ENCODE measurements at places on chromosomes 2 and 18.

- DNase-seq, result no peak
Measured at GRCh38 chr2:117714745-117715417, 99.6 kb upstream of the DDX18 start.

GRCh38 chr2:102410952-102411351 lies 12.0 kb upstream of the IL18RAP start:
- no peak for DNase-seq

- DNase-seq, result no peak
Measured at GRCh38 chr2:40975151-40975550, 523.3 kb upstream of the SLC8A1 start.

GRCh38 chr2:190535586-190535985 lies 1.1 kb upstream of the NEMP2 start:
- no peak for DNase-seq

GRCh38 chr18:27558388-27559155 lies 373.5 kb upstream of the CHST9 start:
- DNase-seq, result no peak

GRCh38 chr2:103734911-103735310 lies 973.1 kb downstream of the TMEM182 start:
- no peak for DNase-seq

GRCh38 chr2:13005761-13006335 lies 289.1 kb downstream of the TRIB2 start:
- no peak for DNase-seq

DNA sequence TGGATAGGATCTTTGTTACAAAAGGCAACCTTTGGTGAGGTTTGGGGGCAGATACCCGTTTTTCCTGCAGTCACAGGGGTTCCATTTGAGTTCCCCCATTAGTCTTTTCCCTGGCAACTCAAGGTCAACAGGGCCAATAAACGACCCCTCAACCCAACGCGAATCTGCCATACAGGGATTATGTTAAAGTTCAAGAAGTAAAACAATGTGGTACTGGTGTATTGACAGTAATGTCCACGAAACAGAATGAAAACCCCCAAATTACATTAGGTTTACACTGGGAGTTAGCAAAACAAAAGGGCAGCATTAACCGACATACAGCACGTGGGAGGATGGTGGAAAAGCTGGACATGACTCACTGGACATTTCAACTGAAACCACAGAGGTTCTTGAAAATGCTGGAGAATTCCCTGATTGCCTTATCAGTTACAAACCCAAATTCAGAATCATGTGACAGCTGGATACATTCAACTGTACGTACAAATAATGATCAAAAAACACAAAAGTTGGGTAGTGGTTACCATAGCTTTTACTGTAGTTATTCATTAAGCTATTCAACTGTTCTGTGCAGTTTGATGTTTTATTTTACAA lies 4.9 kb upstream of the IMP4 start:
- DNase-seq, result no peak

DNA sequence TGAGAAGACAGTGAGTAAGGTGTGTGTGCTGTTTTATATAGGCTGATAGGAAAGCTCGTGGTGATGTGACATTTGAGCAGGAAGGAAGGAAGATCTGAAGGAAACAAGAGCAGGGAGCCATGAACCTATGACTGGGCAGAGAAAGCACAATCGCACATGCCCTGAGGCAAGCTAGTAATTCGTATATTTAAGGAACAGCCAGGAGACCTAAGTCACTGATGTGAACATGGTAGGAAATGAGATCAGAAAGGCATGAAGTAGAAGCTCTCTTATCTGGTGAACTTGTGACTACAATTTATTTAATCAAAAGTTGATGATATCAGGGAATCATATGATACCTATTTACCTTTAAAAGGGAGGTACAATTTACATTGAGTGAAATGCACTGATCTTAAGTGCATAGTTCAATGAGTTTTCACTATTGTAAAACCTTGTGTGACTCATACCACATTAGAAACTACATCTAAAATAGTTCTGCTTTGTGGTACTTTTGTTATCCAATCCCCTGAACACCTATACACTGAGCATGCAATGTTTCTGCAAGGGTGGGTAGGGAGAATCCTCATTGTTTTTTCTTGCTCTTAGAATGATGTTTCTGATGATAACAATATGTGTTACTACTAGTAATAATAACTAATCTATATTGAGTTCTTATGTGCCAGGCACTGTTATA lies 67.5 kb downstream of the GALNT13 start:
- no peak for DNase-seq

DNA sequence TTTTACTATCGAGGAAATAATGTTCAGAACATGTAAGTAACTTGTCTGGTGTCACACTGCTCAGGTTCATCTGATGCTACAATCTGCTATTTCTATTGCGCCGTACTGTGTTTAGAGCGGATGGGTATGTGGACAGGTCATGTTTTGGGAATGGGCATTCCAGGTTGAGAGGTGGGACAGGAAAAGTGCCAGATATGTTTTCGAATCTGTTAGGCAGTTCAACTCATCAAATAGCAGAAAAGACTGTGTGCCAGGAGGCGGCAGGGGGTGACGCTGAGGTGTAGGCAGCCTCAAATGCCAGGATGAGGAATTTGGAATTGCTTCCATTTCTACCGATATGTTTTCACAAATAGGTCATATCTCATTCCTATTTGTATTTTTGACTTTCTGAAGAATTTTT lies 123.8 kb downstream of the HRH4 start:
- no peak for DNase-seq

GRCh38 chr2:99613980-99614379 lies 124.2 kb upstream of the REV1 start:
- no peak for DNase-seq

GRCh38 chr18:44588508-44588907 lies 92.2 kb upstream of the SETBP1 start:
- no peak for DNase-seq

DNA sequence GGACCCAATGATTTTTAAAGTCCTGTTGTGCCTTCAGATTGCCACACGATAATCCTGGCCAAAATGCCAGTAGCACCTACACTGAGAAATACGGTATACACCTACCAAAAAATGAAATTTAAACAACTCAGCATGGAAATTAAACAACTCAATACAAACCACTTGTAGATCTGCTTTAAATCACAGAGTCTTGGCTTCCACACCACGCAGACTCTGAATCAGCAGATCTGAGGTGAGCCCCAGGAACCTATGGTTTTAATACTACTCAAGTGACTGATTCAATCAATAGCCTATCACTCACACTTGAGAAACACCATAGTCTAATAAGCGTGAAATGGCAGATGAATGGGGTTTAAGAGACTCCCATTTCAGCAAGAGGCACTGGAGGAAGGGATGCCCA lies 46.9 kb downstream of the MAP4K3 start:
- no peak for DNase-seq

DNA sequence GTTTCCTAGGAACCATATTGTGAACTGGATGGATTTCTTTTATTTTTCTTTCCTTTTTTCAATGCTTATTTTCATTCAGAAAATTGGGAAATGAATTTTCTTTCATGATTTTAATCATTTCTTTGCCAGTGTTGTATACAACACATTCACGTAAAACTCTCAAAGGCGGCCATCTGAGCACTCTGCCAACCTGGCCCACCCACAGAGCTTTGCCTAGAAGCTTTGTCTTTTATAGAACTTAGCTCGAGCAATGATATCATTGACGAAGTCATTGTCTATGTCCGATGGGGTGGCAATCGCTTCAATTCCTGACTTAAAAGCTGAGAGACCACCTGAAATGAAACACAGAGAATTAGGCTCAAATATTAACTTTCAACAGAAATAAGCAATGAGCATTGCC lies 13.3 kb downstream of the LYG2 start:
- no peak for DNase-seq

- no peak for DNase-seq
Measured at GRCh38 chr2:161662373-161662772, 38.2 kb downstream of the SLC4A10 start.

DNA sequence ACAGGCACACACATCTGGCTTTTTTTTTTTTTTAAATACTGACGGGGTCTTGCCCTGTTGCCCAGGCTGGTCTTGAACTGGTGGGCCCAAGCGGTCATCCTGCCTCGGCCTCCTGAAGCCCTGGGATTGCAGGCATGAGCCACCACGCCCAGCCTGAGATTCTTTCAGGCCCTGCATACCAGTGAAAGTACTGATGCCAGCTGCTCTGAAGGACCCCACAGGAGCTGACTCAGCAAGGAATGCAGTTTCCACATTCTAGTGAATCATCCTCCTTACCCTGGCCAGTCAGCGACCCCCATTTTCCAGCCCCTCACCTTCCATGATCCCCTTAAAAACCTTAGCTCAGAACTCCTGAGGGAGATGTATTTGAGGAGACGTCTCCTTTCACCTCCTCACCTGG lies 5.8 kb upstream of the DTYMK start:
- no peak for DNase-seq

GRCh38 chr18:8011361-8011760 lies 444.2 kb downstream of the PTPRM start:
- no peak for DNase-seq

- DNase-seq, result peak; percentile 56
Measured at GRCh38 chr18:2846636-2847316, at the start of gene EMILIN2. Gene EMILIN2, plus strand, starts transcription at chr18:2847006. Its CDS starts 183 bp downstream, at chr18:2847189.

GRCh38 chr2:190023860-190024259 lies 38.7 kb downstream of the MSTN start:
- no peak for DNase-seq

DNA sequence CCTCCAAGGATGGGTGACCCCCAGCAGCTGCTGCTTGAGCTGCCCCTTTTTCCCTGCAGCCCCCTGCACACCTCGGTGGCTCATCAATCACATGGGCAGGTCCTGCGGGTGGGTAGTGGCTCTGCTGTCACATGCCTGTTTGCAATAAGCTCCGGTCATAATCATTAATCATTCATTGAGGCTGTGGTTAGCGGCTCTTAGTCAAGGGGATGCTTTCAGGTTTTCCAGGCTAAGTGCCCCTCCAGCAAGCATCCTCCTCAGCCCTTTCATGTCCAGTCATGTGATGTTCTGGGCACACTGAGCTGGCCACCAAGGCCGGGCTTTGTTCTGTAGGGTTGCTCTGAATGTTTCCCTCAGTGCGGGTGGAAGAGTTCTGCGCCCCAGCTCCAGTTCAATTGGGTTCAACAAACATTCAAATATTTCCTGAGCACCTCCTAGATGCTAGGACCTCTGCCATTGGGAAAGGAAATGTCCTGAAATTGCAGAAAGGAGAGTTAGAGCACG lies 96.4 kb upstream of the LDAH start:
- DNase-seq, result no peak

DNA sequence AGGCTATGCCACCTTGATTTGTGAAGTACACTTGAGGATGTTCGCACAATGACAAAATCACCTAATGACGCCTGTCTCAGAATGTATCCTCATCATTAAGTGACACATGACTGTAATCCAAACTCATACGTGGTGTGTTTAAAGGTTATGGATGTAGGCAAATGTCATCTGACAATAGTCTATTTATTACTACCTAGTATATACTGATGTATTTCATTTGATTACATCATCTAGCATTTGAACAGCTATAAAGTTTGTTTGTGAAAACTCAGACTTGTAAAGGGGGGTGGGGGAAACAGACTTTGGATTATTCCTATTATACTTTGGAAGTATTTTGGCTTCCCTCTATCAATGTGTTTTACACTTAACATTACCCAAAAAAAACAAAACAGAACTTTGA lies 129.9 kb downstream of the TANC1 start:
- no peak for DNase-seq

DNA sequence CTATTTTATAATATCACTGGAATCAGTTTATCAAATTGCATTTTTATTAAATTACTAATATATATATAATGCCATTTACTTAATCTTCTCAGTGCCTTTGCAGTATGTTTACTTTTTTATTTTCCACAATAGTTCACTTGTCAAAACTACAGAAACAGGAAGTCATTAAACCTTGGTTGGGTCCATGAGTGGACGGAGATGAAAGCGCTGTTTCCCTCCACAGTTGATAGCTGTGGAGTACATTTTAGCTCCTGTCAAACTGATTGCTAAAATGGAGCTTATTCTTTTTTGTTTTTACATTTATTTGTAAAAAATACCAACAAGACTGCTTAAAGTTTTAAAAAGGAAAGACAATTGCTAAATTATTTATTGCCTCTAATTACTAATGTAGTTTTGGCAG lies 19.2 kb downstream of the MFF start:
- DNase-seq, result no peak

GRCh38 chr18:21267400-21267799 lies 25.4 kb downstream of the GREB1L start:
- no peak for DNase-seq

DNA sequence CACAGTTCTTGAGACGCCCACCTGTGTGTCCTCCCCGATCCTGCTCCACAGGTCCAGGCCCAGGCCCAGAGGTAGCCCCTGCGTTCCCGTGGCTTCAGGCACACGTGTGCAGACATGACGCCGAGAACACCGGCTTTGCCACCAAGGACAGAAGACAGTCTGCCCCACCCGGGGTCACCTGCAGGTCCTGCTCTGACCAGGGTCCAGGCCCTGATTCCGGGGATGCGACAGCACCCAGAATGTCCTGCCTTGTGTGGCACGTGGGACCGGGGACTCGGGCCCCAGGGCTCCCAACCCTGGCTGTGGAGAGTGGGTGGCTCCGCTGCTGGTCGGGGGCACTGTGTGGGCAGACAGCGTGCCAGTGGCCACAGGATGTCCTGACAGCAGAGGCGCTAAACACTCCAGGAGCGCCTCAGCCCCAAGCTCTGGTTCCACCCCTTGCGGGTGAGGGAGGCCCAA lies 36.9 kb downstream of the ADI1 start:
- DNase-seq, result no peak

GRCh38 chr2:162063899-162064298 lies 10.1 kb downstream of the DPP4 start:
- DNase-seq, result no peak

DNA sequence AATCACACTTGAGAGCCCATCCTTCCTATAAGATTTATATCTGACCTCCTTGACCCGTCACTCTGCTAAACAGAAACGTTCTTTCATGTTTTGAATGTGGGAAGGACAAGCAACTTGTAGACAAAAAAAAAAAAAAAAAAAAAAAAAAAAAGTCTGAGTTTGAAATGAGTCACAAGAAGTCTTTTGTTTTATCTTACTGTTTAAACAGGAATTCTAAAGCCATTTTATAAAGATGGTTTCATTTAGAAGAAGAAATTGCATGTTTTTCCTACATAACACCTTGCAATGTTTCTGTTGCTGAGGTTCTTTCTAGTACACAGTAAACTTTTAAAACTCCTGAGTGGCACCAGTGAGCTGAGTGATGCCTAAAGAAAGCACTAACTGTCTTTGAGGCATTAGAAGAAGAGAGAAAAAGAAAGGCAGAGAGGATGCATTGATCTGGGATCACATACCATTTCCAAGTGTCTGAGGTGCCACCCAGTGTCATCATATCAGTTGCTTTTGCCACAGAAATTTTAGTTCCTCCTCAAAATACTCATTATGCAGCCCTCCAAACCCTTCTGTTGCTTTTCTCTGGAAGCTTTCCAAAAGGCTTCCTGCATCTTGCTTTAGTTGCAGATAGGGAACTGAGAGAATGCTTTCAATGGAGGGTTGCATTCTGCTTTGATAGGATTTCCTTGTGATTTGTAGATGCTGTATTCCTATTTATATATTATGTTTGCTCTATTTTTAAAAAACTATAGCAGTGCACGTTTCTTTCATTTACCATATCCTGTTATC lies 69.1 kb downstream of the ACVR2A start:
- DNase-seq, result no peak

Measured in stimulated activated CD4-positive, alpha-beta T cell treated with anti-CD3 and anti-CD28 coated beads, TNF-alpha, amount 100 ng/mL, for 24 hours (primary cell).